ENCODE measurements at places on chromosomes 3 and 15.

- no peak for DNase-seq
These were observed 58.4 kb downstream of the IQSEC1 start for GRCh38 chr3:13014755-13015285.

GRCh38 chr15:69766156-69766555, 313.5 kb downstream of the RPLP1 start:
- DNase-seq: no peak

- no peak for DNase-seq
These were observed 8.6 kb upstream of the MCF2L2 start for GRCh38 chr3:183437061-183437460.

DNA sequence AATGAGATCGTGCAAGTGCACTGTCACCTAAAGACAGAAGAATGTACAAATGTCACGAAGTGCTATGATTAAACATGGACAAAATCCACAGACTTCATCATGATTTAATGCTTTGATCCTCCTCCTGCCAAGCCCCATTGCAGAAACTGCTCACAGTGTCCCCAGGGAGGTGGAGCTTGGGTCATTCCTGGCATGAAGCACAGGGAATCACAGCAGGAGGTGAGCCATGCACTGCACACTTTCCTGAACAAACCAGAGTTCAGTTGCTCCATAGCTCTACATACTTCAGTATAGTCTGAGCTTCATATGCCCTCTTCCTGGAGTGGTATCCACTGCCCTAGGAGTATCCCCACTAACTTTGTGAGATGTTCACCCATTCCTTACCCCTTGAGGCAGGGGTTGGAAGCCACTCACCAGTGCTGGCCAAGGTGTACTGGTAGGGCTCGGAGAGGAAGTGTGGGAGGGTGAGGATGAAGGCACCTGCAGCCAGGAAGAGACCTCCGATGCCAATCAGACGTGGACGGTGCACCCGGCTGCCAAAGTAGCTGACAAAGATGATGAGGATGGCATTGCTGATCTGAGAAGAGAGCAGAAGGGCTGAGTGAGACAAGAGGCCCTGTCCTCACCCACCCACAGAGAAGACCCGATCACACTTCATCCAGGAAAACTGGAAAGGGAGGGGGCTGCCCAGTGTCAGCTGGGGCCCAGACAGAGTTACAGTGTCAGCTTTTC, 56.3 kb downstream of the SLCO2A1 start:
- DNase-seq: no peak

- DNase-seq: no peak
These were observed 71.0 kb downstream of the CHD2 start for GRCh38 chr15:92971081-92971480.

DNA sequence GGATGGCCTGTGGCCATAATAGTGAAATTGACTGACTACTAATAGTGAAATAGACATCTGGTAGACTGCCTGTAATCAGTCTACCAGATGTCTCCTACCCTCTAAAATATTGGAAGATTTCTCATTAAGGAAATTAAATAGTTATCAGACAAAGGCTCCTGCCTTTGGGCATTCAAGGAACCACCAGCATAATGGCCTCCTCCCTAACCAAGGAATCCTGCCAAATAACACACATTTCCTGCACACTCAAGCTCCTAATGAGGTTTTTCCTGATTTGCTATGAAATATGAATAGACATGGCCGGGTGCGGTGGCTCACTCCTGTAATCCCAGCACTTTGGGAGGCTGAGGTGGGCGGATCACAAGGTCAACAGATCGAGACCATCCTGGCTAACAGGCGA, 14.6 kb downstream of the NUSAP1 start:
- no peak for DNase-seq

- no peak for DNase-seq
These were observed 3.8 kb upstream of the SCG5 start for GRCh38 chr15:32637704-32638103.

DNA sequence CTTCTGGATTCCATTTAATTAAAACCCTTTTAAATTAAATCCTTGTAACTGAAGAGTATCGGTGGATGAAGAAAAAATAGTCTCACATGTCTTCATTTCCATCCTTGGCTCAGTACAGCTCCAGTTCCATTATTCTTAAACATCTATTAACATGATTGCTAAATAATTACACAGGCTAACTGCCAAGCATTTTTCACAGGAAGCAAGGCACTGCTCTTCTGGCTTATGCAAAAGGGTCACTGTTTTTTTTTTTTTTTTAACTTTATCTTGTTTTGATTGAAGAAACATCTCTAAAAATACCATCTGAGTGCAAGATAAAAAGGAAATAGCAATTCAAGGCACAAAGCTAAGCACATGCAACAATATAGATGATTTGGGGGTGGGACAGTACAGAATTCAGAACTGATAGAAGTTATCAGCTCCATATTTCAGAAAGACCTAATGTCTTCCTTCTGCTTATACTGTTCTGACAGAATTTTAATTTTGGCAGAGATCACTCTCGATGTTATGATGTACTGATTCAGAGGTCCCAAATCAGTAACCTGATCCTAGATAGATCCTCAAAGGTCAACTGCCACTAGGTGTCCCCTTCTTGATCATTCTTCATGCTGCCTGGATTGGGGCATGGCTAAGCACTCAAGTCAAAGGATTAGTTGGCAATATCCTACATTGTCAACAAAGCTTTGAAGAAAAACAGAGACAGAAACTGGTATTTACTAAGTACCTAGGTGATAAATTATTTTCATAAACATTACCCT, 57.8 kb upstream of the ACTC1 start:
- no peak for DNase-seq

GRCh38 chr3:5019411-5020241, 40.4 kb downstream of the BHLHE40 start:
- no peak for DNase-seq

DNA sequence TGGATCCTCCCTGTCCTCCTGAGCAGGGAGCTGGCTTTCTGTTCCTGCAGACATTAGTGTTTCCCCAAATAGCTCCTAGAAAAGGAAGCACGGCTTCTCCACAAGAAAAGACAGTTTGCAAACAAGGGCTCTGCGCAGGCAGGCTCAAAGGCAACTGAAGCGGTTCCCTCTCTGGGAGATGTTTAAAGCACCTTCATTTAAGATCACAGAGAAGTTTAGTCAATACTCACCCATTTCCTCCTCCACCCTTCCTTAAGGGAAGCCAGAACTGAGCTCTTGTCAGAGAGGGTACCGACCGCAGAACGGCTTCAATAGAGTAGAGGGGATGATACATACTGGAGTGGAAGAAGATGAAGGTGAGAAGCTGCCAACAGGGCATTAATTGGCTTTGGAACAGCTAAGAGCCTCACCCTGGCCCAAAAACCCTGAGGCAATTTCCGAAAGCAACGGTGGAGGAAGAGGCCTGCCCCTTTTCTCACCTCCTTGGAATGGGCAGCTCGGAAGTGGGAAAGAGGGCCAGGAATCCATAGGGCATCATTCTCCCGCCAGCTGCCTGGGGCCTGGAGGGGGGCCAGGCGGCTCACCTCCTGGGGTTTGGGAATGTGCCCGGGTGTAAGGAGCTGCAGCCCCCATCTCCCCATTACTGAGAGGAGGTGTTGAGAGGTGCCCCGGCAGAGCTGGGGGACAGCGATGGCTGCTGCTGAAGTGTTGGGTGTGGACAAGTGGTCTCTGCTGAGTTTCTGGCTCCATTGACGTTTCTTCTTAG, 4.8 kb upstream of the EPHB3 start:
- no peak for DNase-seq

DNA sequence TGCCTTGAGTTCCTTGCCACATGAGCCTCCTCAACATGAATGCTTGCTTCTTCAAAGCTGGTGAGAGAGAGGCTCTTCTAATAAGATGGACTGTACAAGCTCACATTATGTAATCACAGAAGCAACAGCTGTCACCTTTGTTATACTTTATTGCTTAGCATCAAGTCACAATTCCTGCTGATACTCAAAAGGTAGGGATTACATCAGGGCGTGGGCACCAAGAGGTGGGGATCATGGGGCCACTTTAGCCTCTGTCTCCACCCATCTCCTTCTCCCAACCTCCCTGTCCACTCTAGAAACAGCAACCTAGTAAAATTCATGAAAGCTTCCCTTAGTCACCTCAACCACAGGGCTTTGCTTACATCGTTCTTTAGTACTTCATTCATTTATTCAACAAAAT, 95.9 kb downstream of the FAM43A start:
- DNase-seq: no peak

GRCh38 chr3:37859354-37859753, 2.3 kb upstream of the CTDSPL start:
- DNase-seq: no peak

- no peak for DNase-seq
These were observed 6.9 kb downstream of the GALNT15 start for GRCh38 chr3:16181361-16181760.

DNA sequence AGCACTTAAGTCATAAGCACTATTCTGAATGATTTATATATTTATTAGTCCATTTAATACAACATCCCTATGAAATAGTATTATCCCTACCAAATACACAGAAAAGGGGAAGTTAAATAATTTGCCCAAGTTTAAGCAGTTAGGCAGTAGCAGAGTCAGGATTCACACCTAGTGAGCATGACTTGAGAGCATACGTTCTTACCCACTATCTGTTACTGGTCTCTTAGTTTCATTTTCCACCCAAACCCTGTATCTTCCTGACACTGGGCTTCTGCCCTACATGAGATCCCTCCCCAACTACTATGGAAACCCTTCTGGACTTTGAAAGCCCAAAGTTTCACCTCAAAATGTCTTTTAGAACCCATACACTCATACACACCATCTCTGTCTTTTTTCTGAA, 4.4 kb upstream of the ATOSA start:
- DNase-seq: no peak

GRCh38 chr15:71707230-71708050, 102.9 kb upstream of the NR2E3 start:
- no peak for DNase-seq

DNA sequence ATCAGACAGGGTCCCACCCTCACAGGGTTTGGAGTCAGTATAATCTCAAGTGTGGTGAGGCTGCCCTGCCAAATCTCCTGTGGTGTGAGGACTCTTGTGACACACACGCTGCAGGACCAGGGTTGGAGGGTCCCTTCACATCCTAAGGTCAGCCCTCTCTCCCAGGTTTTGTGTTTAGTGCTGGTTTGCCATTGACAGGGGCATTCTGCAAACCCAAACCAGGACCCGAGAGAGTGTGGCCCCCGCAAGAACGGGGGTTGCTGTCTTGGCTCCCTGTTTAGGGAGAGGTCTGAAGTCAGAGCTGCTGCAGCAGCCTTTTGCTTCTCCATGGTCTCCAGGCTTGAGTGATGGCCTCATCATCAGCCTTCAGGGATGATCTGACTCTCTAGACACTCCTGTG, 14.7 kb downstream of the FAM107A start:
- DNase-seq: no peak

GRCh38 chr3:144032531-144033239, 61.1 kb downstream of the DIPK2A start:
- DNase-seq: no peak

GRCh38 chr3:100500320-100500880, 8.0 kb downstream of the TMEM45A start:
- no peak for DNase-seq

DNA sequence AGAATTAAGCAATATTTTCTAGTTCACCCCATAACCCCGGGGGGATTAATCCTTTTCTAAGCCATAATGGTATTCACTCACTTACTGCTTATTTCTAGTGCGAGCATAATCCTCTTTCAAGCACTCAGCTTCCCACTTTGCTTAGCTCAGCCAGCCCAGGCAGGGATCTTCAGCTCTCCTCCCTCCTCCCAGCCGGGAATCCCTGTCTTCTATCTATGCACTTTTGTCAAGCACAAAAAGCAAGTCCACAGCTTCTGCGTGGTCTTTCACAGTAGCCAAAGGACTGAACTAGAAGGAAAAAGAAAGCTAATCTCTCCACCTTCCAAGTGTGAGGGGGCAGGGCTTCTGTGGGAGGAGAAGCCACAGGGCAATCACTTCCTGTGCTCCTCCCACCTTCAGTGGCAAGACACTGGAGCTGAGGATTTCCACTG, 62.8 kb downstream of the PEX5L start:
- DNase-seq: no peak

- peak; percentile 66 for DNase-seq
These were observed 108.9 kb upstream of the ETV5 start for GRCh38 chr3:186217820-186218164.

DNA sequence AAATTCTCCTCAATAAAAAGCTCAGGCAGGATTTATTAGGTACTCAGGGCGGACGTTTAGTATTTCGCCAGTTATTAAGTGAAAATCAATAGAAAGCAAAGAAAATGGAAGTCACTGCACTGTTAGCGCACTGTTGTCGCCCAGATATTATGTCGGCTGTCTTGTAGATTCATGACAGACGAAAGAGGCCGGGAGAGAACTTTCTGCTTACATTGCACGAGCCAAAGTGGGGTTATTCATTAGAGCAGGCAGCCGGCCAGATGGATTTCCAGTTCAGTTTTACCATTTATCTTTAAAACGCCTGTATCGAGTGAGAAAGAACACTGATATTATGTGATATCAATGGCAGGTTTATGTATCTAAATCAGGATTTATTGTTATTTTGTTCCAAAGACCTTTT, 866.0 kb upstream of the NR2F2 start:
- DNase-seq: no peak

GRCh38 chr3:171181907-171182690, 155.6 kb upstream of the SLC2A2 start:
- DNase-seq: no peak

DNA sequence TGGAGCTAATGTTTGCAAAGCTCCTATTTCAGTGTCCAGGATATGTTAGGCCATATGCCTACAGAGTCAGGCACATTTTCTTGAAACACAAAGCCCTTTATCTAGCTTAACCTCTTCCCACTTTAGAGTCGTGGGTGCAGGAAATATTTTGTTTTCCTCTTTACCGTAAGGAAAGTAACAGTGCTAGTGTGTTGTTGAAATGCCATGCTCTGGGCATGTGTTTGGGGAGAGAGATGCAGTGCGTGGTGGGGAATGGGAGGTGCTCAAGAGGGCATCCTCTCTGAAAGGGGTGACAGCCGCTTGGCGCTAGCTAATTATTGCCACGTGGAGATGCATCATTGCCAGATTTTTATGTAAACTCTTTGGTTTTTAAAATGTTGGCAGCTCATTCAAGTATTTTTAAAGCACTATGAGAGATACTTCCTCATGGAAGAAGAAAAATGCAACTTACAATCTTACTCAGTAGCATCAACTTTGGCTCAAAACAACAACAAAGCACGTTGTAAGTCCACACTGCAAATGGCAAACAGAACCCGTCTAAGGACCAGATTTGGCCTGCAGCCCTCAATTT, 152.6 kb downstream of the LPP start:
- no peak for DNase-seq

- DNase-seq: no peak
These were observed 736.8 kb downstream of the DIPK2A start for GRCh38 chr3:144708437-144708836.

GRCh38 chr3:194344012-194344411, 7.1 kb downstream of the CPN2 start:
- DNase-seq: no peak
